ENCODE measurements at places on chromosomes 2 and 18. TPM values are rescaled to one million over a fixed set of nuclear protein-coding genes. Genes with fewer than 3 reads are reported as not detected.

Gene ERLEC1
- 32.4 TPM for total RNA-seq

Gene GALNT13
- total RNA-seq = not detected

Gene CHST9
- total RNA-seq = not detected

Gene MAP3K19
- not detected for total RNA-seq

Gene EMILIN2
- 11.4 TPM for total RNA-seq

Gene OR6B2
- not detected for total RNA-seq

Gene SGO2
- 4.8 TPM for total RNA-seq

- H3K4me3 ChIP-seq = no peak overlapping the region
- H3K27ac ChIP-seq = no peak overlapping the region
- H3K36me3 ChIP-seq = no peaks in the 10 kb centered on the region
- peaks cover under 1% of the 10 kb centered on the region for H3K27me3 ChIP-seq
These were observed 8.1 kb upstream of the CYP26B1 start for GRCh38 chr2:72155737-72156136.

DNA sequence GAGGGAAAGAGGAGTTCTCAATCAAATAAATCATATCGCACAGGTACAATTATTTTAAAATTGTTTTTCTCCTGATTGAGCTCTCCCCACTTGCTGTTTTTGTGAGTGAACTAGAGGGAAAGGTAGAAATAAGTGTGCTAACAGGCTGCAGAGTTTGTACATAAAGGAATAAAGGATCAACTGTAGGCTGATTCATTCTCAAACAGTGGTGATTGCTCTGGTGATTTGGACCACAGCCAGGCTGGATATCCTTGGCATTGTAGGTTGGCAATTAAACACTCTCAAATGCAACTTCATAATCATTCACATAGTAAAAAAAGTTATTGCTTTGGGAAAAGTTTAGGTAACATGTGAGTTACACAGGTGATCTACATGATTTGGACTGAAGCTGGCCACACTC is 29.8 kb downstream of the LRP1B start:
- H3K4me3 ChIP-seq = no peak overlapping the region
- no peak for DNase-seq
- H3K27me3 ChIP-seq = no peaks in the 10 kb centered on the region

- DNase-seq = no peak
- no peaks in the 10 kb centered on the region for H3K36me3 ChIP-seq
- no peaks in the 10 kb centered on the region for H3K27me3 ChIP-seq
- H3K27ac ChIP-seq = no peak overlapping the region
These were observed 15.0 kb downstream of the RAB27B start for GRCh38 chr18:54843314-54843713.

GRCh38 chr2:92074549-92074898 is 2796.7 kb upstream of the TEKT4 start:
- H3K27me3 ChIP-seq = no peaks in the 10 kb centered on the region
- no peak overlapping the region for H3K27ac ChIP-seq
- H3K36me3 ChIP-seq = no peaks in the 10 kb centered on the region
- DNase-seq = peak; percentile 25
- no peak overlapping the region for H3K4me3 ChIP-seq

GRCh38 chr2:72929010-72929409 is 11.7 kb downstream of the EMX1 start:
- H3K36me3 ChIP-seq = no peaks in the 10 kb centered on the region
- no peak overlapping the region for H3K27ac ChIP-seq
- H3K4me1 ChIP-seq = peaks cover 6% of the 10 kb centered on the region
- no peak overlapping the region for H3K4me3 ChIP-seq
- peaks cover 27% of the 10 kb centered on the region for H3K27me3 ChIP-seq

- peaks cover 25% of the 10 kb centered on the region for H3K36me3 ChIP-seq
- H3K27me3 ChIP-seq = no peaks in the 10 kb centered on the region
- no peak overlapping the region for H3K4me3 ChIP-seq
- no peak for DNase-seq
These were observed 14.4 kb downstream of the RAB12 start for GRCh38 chr18:8623549-8624106.

- no peak overlapping the region for H3K4me3 ChIP-seq
- H3K27me3 ChIP-seq = no peaks in the 10 kb centered on the region
- H3K36me3 ChIP-seq = no peaks in the 10 kb centered on the region
- no peak for DNase-seq
- peaks cover 34% of the 10 kb centered on the region for H3K4me1 ChIP-seq
- H3K27ac ChIP-seq = no peak overlapping the region
These were observed 23.4 kb downstream of the MGAT5 start for GRCh38 chr2:134277223-134277622.

DNA sequence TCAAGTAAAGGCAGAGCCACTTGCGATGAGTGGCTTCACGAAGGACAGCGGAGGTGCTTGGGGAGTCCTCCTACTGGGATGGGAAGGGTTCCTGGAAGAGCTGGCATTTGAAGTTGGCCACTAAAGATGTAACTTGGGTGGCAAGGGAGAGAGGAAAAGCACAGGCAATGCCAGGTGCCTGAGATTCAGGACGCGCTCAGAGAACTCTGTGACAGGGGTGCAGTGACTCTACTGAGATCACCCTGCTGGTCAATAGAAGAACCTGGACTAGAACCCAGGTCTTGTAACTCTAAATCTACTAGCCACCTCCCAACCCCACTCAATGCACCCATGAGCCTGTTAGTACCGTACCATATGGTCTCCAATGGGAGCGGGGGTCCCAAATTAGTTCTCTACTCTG is 5.4 kb upstream of the GRHL1 start:
- no peaks in the 10 kb centered on the region for H3K36me3 ChIP-seq
- no peak for DNase-seq
- H3K4me1 ChIP-seq = peaks cover 7% of the 10 kb centered on the region
- no peak overlapping the region for H3K4me3 ChIP-seq
- no peaks in the 10 kb centered on the region for H3K27me3 ChIP-seq
- H3K27ac ChIP-seq = no peak overlapping the region

DNA sequence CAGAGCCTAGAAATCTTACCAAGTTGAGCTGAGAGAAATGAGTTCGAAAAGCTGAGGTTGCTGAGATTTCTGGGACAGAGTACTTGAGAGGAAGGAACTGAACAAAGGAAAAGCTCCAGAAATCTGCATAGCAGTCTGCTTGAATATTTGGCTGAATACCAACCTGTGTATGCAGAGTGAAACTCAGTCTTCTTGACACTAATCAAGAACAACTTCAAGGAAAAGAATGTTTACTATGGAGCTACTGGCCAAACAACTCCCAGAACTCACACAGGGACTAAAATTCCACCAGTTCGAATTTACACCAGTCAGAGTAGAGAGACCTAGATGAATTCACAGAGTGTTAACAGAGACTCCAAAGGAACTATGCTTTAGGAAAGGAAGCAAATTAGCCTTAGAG is 66.5 kb downstream of the USP37 start:
- H3K27ac ChIP-seq = no peak overlapping the region
- H3K36me3 ChIP-seq = peaks cover 8% of the 10 kb centered on the region
- no peak for DNase-seq
- no peak overlapping the region for H3K4me3 ChIP-seq
- no peaks in the 10 kb centered on the region for H3K4me1 ChIP-seq

- no peaks in the 10 kb centered on the region for H3K27me3 ChIP-seq
- H3K27ac ChIP-seq = no peak overlapping the region
- no peak overlapping the region for H3K4me3 ChIP-seq
- peak; percentile 51 for DNase-seq
- no peaks in the 10 kb centered on the region for H3K36me3 ChIP-seq
These were observed 57.5 kb downstream of the AP1S3 start for GRCh38 chr2:223779877-223780276.

DNA sequence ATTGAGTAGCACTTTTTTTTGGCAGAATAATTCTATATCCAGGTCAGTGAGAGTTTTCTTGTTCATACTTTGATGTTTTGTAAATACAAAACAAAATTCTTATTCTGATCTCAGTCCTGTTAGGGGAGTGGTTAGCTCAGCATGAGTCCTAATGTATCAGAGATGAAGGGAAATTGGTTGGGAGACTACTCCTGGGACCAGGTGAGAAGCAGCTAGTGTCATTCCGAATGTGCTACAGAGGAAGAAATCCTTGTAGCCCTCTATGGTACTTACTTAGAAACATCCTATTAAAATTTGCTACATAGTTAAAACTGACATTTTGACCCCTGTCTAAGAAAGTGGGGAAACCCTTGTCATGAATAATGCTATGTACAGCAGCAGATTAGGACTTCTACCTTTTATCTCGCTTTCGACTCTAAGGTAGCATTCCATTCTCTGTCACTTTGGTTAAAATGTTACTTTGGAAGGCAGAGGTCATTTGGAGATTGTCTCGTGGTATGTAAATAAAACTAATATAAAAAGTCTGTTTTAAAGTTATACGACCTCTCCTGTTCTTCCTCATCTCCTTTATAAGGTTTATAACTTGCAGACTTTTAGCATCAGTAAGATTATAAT is 65.8 kb downstream of the PARD3B start:
- no peak for DNase-seq
- H3K27me3 ChIP-seq = no peaks in the 10 kb centered on the region

GRCh38 chr2:147980940-147981528 is 39.5 kb downstream of the ORC4 start:
- H3K27ac ChIP-seq = no peak overlapping the region
- no peaks in the 10 kb centered on the region for H3K36me3 ChIP-seq
- H3K27me3 ChIP-seq = no peaks in the 10 kb centered on the region
- DNase-seq = no peak

- no peaks in the 10 kb centered on the region for H3K27me3 ChIP-seq
- no peak overlapping the region for H3K4me3 ChIP-seq
- H3K36me3 ChIP-seq = no peaks in the 10 kb centered on the region
These were observed 14.2 kb upstream of the DSG1 start for GRCh38 chr18:31303771-31304170.

DNA sequence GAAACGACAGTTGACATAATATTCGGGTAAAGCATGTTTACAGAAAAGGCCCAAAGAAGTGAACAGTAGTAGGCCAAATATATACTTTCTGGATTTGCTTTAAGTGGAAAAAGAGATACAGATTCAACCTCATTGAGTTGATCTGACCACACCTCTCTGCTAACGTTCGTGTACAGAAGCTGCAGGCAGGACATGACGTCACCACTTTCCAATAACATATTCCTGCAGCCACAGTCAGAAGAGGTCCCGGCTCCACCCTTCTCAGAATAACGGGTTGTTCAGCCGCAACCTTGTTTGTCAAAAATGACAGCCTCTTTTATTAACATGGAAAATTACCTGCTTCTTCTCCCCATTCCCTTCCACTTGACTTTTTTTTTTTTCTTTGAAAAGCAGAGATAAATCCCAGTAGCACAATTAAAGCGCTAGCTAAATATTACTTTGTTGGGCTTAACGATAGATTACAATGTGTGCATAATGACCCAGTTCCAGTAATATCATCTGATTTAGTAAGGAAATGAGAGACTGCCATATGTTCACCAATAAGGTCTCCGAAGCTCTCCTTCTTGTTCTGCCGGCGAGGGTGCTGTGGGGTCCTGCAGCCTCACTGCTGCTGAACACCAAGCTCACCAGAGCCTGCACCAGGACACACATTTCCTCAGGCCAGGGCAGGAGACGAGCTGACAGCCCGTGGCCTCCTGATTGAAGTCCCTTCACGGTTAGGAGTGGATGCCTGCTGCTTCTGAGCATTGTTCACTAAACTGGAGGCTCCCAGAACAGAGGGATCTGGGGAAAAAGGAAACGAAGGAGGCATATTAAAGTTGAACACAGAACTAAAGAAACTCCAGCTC is 451.0 kb upstream of the SALL3 start:
- H3K36me3 ChIP-seq = no peaks in the 10 kb centered on the region
- H3K27ac ChIP-seq = no peak overlapping the region
- H3K27me3 ChIP-seq = no peaks in the 10 kb centered on the region
- H3K4me3 ChIP-seq = no peak overlapping the region

- DNase-seq = no peak
- H3K4me3 ChIP-seq = no peak overlapping the region
- H3K27ac ChIP-seq = no peak overlapping the region
- H3K4me1 ChIP-seq = no peaks in the 10 kb centered on the region
- H3K27me3 ChIP-seq = no peaks in the 10 kb centered on the region
These were observed 31.0 kb upstream of the BBS5 start for GRCh38 chr2:169448316-169448715.

GRCh38 chr2:239046822-239047221 is 198.9 kb downstream of the TWIST2 start:
- no peaks in the 10 kb centered on the region for H3K4me1 ChIP-seq
- H3K27ac ChIP-seq = no peak overlapping the region
- H3K36me3 ChIP-seq = no peaks in the 10 kb centered on the region
- DNase-seq = no peak
- H3K4me3 ChIP-seq = no peak overlapping the region
- no peaks in the 10 kb centered on the region for H3K27me3 ChIP-seq

DNA sequence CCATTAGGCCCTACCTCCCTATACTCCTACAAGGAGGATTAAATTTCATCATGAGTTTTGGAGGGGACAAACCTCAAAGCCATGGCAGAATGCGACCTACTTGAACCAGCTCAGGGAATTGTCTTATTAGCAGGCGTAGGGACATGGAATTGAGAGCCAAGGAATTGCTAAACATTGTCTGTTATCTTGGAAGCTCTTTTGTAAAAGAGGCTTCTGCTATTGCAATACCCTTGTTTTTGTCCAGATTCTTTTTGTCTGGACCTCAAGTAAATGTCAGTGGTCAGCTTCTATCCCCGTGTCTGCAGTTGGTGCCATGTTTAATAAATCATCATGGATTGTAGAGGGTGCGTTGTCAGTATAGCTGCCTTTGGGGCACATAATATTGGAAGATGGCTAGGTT is 62.3 kb downstream of the RHBDD1 start:
- no peak for DNase-seq
- no peak overlapping the region for H3K27ac ChIP-seq
- no peak overlapping the region for H3K4me3 ChIP-seq
- no peaks in the 10 kb centered on the region for H3K4me1 ChIP-seq
- no peaks in the 10 kb centered on the region for H3K36me3 ChIP-seq

Measured in CD4-positive, alpha-beta memory T cell (primary cell).